ENCODE measurements at places on chromosomes 12 and 14.

DNA sequence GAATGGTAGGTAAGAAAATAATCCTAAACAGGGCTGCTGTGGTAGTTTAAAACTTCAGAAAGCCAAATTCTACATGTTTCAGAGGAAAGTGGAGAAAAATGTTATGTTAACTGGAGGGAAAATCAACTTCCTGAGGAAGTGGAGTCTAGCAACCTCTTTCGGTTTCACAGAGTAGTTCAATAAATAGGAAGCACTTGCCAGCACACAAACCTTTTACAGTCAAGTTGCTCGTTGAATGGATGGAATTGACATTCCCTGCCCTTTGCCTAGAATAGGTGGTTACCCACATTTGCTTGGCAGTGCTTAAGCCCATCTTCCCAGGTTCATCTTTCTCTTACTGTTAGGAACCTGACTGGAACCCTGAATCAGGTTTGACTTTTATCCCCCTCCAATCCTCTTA lies 15.9 kb downstream of the ANKRD13A start:
- no peak for DNase-seq

DNA sequence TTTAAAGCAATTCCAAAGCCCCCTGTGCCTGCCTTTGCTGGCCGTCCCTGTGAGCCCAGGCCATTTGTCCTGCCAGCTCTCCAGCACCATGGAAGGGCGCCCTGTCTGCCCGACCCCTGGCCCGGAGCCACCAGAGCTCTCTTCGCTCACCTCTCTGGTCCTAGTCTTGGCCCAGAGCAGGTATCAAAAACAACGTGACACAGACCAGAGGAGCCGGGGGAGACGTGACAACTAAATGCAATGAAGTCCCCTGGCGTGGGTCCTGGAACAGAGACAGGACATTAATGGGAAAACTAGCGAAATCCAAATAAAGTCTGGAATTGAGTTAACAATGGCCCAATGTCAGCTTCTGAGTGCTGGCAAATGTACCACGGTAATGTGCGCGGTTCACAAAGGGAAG lies 83.2 kb upstream of the DIO3 start:
- no peak for DNase-seq

DNA sequence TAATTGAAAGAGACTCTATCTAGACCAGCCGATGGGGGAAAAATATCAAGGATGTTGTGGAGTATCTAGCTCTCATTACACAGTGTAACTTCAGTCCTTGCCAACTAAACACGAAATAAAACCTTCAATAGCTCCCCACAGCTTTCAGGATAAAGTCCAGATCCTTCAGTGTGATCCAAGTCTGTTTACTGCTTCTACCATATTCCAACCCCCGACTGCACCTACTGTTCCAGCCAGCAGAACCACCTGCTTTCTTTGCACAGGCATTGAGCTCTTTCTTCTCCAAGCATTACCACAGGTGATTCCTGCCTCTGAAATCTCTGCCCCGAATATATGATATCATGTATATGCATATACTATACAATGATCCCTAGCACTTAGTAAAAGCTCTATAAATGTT lies 2.2 kb upstream of the LRRC23 start:
- no peak for DNase-seq

GRCh38 chr14:24991821-24992220 lies 58.1 kb downstream of the STXBP6 start:
- DNase-seq, result no peak

DNA sequence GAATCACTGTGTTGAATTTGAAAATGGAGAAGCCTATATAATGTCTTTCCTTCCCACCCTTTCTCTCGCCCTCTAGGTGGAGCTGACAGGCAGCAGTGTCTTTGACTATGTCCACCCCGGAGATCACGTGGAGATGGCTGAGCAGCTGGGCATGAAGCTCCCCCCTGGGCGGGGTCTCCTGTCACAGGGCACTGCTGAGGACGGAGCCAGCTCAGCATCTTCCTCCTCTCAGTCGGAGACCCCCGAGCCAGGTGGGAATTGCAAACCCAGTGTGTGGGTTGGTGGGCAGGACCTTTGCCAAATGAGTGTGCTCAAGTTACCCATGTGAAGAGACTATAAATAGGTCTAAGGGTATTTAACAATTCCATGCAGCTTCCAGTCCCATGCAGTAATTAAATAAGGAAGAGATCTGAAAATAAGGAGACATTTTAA lies 274.7 kb downstream of the EGLN3 start:
- DNase-seq, result peak; percentile 47

DNA sequence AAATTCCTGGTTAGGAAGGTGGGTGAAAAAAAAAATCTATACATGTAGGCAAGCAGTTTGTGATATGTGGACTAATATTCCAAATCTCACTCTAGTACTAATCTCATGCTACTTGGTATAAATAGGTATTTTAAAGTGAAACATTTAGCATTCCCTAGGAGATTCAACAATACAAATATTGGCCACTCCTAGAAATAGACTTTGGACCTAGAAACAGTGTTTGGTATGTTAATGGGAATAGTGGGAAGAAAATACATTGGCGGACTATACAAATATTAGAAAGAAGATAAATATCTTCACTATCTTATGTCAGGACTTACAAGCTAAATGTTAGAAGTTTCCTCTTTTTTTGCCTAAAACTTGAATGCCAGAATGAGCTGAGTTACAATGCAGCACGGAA lies 28.2 kb downstream of the HIGD1C start:
- no peak for DNase-seq
